ENCODE measurements at places on chromosomes 6 and 20.

GRCh38 chr6:20929283-20929682, 395.0 kb downstream of the CDKAL1 start:
- no peak for DNase-seq

DNA sequence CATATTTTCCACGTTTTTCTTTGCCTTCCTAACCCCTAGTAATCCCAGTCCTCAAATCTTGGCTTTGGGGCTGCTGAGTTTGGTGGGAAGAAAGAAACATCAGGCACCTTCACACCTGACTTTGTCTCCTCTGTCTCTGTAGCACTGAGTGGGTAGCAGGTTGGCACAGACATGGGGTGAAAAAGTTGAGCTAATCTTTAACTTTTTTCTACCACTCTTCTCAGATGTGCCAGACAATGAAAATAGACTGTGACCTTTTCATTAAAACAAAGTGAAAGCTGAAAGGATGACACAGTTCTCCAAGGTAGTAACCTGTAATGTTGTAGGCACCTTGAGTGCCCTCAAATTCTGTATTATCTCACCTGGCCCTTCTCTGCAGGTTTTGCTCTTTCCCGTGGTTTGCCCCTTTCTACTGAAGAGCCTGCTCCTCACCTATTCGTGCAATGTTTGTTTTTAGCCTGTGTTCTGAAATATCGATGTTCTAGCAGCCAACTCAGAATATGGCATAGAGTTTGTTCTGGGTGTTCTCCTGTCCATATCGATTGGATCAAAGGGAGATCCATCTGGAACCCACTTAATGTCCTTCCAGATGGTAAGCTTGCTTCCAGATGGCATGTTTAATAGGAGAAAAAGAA, 57.8 kb upstream of the ATXN1 start:
- DNase-seq: no peak

- no peak for DNase-seq
Measured at GRCh38 chr6:155771822-155772221, 316.2 kb upstream of the NOX3 start.

- no peak for DNase-seq
Measured at GRCh38 chr6:1916334-1917070, 306.8 kb downstream of the FOXC1 start.

DNA sequence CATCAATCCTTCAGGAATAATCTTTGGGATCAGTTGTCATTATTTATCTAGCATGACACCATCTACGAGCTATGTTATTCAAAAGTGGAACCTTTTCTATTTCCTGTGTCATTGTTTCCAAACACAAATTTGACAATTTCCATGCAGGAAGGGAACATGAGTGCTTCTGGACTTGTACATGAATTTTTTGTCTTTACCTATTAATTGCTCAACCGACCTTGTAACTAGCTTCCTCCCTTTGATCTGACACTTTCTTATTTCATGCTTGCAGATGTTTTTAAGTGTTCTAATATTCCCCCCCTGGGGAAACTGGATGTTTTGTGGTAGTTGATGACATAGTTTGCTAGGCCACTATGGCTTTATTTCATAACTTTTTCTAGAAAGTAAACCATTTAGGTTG, 139.4 kb downstream of the BMP2 start:
- DNase-seq: no peak

DNA sequence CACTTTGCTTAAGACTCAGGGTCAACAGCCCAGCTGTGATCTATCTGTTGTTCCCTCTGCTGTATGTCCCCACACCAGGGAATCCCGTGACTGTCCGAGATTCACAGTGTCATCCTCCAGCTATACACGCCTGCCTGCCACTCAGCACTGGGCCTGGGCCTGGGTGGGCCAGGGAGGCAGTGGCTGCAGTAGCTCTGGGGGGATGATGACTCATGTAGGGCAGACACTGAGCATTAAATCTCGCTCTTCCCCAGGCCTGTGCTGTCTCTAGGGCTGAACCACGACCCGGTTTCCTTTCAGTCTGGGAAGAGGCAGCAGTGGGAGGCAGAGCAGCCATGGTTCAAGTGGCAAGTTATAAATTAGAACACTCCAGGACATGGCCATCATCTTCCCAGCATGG, 173.9 kb downstream of the LRFN2 start:
- DNase-seq: no peak
